ENCODE measurements at places on chromosomes 5 and 9.
A peak's percentile ranks its signal among the peaks of the same experiment; 100 is the strongest.

DNA sequence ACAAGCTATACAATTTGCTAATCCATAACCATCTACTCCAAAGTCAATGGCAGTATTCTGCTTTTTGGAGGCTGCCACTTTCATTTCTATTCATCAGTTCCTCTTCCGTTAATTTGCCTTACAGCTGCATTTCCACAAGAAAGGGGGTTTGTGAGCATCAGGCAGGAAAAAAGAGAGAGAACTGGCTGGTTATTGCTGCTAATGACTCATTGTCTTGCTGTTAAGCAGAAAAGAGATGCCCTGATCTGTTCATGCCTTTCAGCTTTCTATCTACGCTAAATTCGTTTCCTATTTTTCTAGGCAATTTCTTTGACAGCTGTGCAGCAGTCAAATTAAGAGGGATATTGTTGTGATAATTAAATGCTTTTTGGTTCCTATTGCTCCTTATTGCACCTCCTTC, 65.9 kb upstream of the GNAQ start:
- DNase-seq: no peak

GRCh38 chr5:94910721-94911120, 292.3 kb downstream of the SLF1 start:
- DNase-seq: no peak

DNA sequence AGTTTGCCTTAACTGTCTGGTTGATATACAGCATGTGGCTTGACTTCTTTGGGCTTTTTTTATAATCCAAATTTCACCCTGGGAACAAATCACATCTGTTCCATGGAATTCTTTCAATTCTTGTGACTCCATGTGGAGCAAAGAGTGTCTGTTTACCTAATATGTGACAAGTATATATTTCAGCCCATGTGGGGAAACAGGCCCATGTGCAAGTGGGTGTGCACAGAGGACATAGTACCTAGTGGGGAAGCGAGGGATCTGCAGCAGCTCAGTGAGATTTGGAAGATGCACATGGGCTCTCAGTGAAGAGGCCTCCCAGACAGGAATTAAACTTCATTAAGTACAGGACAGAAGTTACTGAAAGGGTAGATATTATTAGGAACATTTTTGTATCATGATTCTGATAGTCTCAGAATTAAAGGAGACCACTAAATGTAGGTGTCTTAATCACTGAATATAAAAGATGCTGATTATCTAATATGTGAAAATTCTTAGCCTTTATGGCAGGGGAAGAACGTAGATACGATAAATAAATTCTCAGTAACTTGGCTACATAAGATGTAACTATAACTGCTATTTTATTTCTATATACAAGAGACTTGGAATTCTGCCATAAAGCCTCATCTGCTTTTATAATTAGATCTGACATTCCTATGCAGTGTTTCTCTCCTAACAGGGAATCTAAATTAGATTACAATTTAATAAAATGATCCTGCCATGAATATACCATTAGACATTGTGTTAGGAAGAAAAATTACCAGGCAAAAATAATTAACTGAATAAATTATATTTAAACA, 181.2 kb downstream of the SLC12A2 start:
- DNase-seq: no peak

GRCh38 chr9:77943057-77943456, 88.6 kb downstream of the GNAQ start:
- no peak for DNase-seq

DNA sequence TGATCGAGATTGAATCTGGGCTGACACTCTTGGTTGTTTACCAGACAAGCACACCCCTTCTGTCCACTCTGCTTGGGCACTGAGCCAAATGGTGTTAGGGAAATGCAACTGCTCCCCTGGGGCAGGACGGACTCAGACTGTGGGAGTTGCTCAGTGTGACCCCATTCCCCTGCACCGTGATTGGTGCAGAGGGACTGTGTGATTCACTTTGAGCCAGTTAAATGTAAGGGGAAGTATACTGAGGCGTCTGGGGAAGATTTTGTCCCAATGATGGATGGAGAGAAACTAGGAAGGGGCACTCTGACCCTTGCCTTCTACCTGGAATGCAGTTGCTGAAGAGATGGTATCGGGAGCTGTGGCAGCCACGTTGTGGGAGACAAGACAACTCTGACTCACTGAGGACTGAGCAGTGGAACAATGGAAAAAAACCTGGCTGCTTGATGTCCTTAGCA, 196.0 kb upstream of the ANKRD55 start:
- DNase-seq: no peak

GRCh38 chr9:12922224-12922866, 147.5 kb downstream of the LURAP1L start:
- DNase-seq: no peak

GRCh38 chr5:145260670-145261069, 574.5 kb downstream of the PRELID2 start:
- DNase-seq: no peak

DNA sequence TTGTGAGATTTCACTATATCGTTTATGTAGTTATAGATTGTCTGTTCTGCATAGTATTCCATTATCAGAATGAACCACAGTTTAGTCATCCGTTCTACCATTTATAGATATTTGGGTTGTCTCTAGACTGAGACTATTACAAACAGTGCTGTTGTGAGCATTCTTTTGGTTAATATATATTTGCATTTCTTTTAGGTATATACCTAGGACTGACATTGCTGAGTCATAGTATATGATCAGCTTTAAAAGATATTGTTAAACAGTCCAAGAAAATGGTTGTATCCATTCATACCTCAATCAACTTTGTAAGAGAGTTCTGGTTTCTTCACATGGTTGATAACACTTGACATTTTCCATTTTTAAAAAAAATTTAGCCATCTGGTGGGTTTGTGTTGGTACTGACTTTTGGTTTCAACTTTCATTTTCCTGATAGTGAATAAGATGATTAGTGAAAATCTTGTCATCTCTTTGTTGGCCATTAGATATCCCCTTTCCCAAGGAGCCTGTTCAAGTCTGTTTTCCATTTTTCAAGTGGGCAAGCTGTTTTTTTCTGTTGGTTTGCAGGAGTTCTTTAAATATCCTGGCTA, 22.9 kb upstream of the ADAM19 start:
- DNase-seq: no peak

DNA sequence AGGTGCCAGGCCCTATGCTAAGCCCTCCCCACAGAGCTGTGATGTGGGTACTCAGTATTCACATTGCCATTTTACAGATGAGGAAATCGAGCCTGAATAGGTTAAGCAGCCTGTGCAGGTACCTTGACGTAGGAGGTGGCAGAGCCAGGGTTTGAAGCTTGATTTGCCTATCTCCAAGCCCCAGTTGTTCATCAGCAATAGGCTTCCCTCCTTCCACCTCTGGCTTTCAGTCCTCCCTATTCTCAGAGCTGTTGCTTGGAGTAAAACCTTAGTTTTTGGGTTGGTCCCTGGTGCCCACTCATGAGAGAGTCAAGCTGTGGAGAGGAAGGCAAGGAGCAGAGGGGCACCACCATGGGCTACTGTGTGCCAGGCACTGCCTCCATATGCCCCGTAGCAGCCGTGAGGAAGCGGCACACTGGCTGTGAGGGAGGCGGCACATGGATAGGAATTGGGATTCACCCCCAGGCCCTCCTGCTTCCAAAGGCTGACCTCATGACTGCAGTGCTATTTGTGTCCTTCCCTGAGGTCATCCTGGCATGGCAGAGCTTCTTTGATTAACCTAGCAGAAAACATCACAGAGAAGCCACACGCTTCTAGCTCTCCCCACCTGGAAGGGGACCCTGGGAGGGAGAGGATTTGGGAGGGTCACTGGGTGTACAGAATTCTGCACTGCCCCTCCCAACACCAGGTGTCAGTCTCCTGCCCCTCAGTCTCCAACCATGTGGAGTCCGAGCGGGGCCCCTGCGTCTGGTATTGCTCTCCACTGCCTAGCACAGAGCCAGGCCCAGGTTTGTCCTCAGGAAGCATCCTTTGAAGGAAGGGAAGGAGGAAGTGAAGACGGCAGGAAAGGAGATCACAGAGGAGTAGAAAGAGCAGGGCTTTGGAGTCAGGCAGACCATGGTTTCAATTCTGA, 109.8 kb downstream of the RGS3 start:
- DNase-seq: no peak

DNA sequence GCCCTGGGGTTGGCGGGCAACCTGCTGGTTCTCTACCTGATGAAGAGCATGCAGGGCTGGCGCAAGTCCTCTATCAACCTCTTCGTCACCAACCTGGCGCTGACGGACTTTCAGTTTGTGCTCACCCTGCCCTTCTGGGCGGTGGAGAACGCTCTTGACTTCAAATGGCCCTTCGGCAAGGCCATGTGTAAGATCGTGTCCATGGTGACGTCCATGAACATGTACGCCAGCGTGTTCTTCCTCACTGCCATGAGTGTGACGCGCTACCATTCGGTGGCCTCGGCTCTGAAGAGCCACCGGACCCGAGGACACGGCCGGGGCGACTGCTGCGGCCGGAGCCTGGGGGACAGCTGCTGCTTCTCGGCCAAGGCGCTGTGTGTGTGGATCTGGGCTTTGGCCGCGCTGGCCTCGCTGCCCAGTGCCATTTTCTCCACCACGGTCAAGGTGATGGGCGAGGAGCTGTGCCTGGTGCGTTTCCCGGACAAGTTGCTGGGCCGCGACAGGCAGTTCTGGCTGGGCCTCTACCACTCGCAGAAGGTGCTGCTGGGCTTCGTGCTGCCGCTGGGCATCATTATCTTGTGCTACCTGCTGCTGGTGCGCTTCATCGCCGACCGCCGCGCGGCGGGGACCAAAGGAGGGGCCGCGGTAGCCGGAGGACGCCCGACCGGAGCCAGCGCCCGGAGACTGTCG, 976 bp downstream of the RXFP3 start:
- DNase-seq: no peak

DNA sequence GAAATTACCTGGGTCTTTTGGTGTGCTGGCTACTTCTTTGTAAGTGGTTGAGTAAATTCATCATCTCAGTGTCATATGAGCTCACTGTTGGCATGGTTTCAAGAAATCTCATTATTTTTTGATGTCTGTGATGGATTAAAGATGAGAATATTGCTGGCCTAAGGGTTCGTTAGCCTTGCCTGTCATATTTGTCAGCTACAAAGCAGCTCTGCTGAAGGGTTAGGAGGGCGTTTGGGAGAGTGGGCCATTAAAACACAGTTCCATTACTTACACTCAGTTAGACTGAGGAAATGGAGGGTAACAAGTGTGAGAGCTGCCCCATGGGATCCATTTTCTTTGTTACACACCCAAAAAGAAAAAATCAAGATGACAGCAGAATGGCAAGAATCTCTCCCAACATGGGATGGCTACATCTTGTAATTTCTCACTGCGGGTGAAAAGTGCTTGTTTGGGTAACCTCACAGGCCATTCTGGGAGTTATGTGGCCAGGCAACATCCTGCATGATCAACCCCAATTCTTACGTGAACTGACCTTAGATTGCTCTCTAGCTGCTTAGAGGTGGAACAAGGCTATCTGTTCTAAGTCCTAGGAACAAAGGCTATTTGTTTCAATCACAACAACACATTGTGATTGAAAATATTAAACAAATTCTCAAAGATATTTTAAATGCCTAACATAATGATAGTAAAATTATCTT, 609.5 kb upstream of the RGMB start:
- no peak for DNase-seq

DNA sequence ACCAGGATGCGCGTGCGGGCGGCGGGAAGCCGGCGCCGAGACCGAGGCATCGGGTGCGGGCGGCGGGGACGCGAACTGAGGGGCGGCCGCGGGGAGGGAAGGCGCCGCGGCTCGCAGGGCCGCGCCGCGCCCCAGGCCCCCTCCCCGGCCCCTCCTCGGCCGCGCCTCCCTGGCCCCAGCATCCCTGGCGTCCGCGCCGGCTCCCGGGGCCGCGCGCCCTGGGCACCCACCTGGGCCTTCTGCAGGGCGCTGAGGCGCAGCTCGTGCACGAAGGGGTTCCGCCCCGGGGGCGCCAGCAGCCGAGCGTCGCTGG, 324 bp downstream of the LPCAT1 start:
- no peak for DNase-seq

- DNase-seq: no peak
Measured at GRCh38 chr5:170438581-170438980, 49.4 kb upstream of the KCNMB1 start.

GRCh38 chr5:67476531-67476930, 279.9 kb upstream of the CD180 start:
- DNase-seq: no peak

DNA sequence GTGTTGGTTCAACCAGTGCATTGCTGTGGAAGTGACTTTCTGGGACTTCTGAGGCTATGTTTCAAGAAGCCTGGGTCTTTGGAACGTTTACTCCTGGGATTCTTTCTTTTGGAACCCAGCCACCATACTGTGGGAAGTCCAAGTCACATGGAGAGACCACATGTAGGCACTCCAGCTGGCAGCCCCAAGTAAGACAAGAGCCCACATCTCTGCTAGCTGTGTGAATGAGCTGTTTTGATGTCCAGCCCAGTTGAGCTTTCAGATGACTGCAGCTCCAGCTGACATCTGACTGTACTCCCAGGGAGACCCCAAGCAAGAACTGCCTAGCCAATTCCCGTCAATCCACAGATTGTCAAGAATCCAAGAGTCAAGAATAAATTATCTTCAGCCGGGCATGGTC, 60.1 kb upstream of the SPATA31D4 start:
- DNase-seq: no peak

GRCh38 chr5:139747583-139748504, 47.8 kb upstream of the PSD2 start:
- DNase-seq: peak; percentile 66

DNA sequence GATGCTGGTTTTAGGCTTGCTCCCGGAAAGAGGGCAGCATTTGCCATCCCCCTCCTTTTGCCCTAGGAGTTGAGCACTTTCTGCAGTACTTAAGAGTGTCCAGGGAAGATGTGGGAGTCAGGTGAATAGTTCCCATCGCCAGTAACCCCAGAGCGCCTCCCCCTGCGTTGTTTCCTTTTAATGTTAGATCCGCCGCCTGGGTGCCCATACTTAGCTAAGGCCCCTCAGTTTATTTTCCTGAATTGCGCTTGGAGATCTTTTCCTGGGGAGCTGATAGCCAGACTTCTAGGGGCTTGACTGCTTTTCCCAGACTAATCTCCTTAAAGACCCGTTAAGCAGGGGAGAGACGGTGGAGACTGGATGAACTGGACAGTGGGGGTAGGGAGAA, 377 bp upstream of the PCDHAC2 start:
- DNase-seq: no peak

DNA sequence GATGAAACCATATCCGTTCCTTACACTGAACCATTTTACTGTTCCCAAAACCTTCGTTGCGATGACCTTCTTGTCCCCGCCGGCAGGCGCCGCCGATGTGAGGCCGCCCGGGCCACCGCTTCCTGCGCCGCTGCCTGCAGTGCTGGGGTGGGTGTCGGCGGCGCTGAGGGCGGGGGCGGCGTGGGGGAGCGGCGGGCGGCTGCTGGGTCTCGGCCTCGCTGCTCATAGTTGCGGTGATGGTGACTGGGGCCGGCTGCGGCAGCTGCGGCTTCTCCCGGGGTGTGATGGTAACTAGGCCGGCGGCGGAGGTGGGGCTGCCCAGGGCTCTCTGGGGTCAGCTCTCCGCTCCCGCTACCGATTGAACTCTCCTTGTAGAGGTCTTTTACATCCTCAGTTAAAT, 14.1 kb upstream of the OR2S2 start:
- peak; percentile 36 for DNase-seq
